ENCODE measurements at places on chromosomes 6 and 20.

- peak; percentile 72 for DNase-seq
Measured at GRCh38 chr20:1860446-1860845, 34.8 kb upstream of the SIRPA start.

DNA sequence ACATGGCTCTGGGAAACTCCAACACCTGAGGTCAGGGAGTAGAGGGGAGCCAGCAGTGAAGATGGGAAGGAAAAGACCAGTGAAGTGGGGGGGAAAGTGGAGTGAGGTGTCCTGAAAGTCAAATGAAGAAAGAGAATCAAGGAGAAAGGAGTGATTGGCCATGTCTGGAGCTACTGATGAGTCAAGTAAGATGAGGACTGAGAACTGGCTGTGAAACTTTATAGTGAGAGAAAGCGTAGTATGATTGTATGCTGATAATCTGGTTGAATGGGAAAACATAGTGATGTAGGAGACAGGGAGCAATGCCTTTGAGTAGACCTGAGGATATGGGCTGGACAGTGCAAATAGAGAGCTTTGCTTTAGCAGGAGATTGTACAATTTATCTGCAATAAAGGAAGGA, 183.6 kb upstream of the GMDS start:
- no peak for DNase-seq

- no peak for DNase-seq
Measured at GRCh38 chr6:15528870-15529269, 134.0 kb downstream of the DTNBP1 start.

DNA sequence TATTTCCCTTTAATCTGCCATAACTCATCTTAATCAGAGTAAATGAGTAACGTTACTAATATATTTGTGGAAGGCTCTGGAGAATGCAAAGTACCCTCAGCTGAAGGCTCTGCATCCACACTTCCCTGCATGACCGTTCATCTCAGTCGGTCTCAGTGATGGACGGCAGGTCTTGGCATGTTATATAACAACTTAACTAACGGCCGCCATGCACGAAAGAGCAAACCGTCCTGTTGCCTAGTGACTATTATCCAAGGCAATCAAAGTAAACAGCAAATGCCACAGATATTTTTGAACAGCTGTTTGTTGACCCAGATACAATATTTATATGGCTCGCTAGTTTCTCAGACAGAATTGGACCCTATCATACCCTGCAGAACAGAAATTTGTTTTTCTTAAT, 194.9 kb upstream of the SMLR1 start:
- DNase-seq: no peak

GRCh38 chr6:106534564-106534982, 94.7 kb downstream of the RTN4IP1 start:
- no peak for DNase-seq

- DNase-seq: no peak
Measured at GRCh38 chr6:38387971-38388370, 251.8 kb downstream of the BTBD9 start.

- DNase-seq: no peak
Measured at GRCh38 chr20:24493181-24493580, 23.8 kb downstream of the SYNDIG1 start.

- DNase-seq: no peak
Measured at GRCh38 chr6:94367316-94367715, 948.0 kb upstream of the EPHA7 start.

GRCh38 chr20:56200456-56200855, 48.1 kb upstream of the MC3R start:
- DNase-seq: no peak

DNA sequence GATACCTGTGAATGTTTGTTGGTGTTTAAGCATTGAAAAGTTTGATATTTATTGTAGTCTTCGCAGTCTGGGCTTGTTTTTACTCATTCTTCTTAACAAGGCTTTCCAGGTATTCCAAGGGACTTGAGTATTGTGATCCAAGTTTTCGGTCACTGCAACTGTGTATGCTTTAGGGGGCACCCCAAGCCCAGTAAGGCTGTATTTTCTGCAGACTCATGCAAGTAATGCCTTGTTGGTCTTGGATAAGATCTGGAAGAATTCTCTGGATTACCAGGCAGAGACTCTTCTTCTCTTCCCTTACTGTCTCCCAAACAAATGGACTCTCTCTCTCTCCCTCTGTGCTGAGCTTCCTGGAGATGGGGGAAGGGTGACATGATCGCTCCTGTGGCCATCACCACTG, 82.1 kb downstream of the RFPL4B start:
- no peak for DNase-seq
